ENCODE measurements at places on chromosomes 3 and 15. TPM values are rescaled to one million over a fixed set of nuclear protein-coding genes. Genes with fewer than 3 reads are reported as not detected.

DNA sequence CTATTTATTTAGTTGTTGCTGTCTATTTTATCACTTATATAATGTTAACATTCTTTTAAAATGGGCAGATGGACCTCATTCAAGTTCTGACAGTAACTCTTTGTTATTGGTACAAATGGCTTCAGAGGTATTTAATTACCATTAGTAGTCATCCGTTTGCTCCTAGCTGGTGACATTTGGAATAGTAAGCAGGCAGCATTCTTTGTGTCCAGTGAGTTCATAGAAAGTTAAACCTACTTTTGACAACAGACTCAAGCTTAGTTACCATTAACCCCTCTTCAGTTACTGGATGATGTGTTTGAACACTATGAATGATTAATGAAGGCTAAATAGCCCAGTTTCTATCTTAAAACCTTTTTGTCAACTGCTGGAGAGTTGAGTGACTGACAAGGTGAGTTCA is 500.7 kb upstream of the ATP11B start:
- DNase-seq, result no peak

DNA sequence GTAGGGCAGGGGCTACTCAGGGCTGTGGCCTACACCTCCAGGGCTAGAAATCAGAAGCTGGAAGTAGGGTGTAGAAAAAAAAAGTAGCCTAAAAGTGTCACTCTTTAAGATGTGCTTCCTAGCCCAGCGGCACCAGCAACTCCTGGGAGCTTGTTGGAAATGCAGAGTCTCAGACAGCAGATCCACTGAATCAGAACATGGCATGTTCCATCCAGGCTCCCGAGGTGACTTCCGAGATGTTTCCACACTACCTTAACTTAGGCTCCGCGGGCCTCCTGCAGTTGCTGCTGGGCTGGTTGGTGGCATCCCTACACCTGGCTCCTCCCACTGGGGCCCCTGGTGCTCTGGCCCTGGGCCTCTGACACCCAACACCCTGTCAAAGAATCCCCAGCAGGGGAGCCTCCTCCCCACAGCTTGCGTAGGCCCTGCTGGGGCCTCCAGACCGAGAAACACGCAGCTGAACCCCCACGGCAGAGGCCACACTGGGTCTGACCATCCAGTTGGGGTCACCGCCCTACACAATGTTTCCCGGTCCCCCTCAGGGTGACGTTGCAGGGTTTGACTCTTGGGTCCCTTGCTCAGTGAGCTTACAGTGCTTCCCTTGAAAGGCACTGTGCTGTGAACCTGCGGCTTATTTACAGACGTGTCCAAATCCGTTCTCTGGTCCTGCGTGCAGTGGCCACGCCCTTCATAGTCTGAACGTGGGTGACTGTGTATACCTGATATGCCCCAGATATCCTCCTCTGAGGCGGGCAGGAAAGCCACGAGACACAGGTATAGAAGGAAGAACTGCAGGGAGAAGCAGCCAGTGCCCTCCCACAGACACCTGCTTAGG is 46.5 kb downstream of the FAM174B start:
- peak; percentile 82 for DNase-seq

The RAF1 gene
- total RNA-seq, result 92.1 TPM

The SLC24A5 gene
- not detected for total RNA-seq

DNA sequence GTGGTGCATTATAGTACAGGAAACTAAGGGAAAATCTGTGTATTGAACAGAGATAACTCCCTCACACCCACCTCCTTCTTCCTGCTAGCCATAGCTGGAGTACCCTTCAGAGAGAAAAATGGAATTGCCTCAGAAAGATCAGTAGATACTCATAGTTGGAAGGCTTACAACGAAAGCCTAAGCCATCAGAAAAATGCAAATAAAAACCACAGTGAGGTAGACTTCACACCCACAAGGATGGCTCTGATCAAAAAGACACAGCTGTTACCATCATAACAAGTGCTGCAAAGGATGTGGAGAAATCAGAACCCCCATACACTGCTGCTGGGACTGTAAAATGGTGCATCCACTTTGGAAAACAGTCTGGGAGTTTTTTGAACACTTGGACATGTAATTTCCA is 7.4 kb upstream of the DLG1 start:
- no peak for DNase-seq

GRCh38 chr3:12507591-12508281 is 23.5 kb downstream of the TSEN2 start:
- no peak for DNase-seq

GRCh38 chr3:139109271-139109670 is 64.6 kb upstream of the PRR23C start:
- DNase-seq, result no peak

DNA sequence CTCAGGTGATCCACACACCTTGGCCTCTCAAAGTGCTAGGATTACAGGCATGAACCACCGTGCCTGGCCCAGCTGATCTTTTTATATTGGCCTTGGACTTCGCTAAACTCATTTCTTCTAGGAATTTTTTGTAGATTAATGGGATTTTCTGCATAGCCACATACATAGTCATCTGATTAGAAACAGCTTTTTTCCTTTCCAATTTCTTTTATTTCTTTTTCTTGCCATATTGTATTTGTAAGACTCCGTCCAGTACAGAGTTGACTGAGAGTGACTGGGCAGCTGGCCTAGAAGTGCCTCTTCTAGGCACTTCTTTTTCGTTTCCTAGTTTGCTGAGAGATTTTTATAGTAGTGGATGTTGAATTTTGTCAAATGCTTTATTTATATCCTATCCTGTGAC is 37.4 kb downstream of the ARIH1 start:
- DNase-seq, result no peak

DNA sequence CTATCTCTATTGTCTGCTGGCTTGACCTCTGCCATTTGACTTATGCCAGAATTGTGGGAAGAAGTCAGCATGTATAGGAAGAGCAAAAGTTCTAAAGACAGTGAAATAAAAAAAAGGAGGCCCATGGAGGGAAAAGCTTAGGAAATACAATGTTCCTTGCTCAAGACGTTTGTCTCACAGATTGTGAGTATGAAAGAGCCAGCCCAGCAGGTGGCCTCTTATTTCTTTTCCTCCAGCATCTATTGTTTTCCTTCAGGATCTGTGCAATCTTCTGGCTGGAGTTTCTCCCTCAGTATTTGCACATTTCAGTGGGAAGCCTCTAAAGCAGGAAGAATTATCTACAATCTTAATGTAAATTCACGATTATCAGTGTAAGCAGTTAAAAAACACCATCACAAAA is 43.7 kb downstream of the ZDHHC3 start:
- no peak for DNase-seq

All from mesenteric fat pad (tissue), 1 donor.